ENCODE measurements at places on chromosomes 7 and 10. TPM values are rescaled to one million over a fixed set of nuclear protein-coding genes. Genes with fewer than 3 reads are reported as not detected.

GRCh38 chr10:114491933-114492332 lies 87.6 kb upstream of the AFAP1L2 start:
- peak; percentile 58 for DNase-seq

DNA sequence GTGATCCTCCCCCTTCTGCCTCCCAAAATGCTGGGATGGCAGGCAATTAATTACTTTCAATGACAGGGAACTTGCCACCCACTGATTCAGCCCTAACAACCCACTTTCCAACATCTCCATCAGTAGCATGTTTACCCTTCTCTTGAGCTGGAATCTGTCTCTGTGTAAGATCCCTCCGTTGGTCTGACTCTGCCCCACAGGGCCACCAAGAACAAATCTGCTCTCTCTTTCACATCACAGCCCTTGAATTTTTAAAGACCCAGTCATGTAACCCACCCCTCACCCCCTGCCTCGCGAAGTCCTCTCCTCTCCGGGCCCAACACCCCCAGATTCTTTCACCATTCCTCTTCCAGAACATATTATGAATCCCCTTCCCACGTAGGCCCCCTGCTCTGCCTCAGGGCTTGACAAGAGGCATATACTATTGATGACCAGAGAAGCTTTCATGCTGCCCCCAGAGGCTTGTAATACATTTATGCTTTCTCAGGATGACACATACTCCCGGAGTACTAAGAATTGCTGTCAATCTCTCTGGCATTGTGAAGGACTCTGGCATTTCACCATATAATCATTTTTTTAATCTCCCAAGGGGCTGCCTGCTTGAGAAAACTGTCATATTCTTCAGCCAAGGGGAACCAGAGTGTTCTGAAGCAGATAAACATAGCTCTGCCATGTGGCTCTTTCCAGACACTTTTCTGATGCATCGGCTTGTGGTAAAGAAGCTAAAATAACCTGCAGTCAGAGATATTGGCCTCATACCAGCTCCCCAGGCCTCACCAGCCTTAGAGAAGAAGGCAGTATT lies 179.2 kb upstream of the AUTS2 start:
- DNase-seq = no peak

GRCh38 chr10:35449944-35450343 lies 113.6 kb downstream of the CCNY start:
- DNase-seq = no peak

GRCh38 chr10:61974601-61975390 lies 73.3 kb downstream of the ARID5B start:
- peak; percentile 95 for DNase-seq

DNA sequence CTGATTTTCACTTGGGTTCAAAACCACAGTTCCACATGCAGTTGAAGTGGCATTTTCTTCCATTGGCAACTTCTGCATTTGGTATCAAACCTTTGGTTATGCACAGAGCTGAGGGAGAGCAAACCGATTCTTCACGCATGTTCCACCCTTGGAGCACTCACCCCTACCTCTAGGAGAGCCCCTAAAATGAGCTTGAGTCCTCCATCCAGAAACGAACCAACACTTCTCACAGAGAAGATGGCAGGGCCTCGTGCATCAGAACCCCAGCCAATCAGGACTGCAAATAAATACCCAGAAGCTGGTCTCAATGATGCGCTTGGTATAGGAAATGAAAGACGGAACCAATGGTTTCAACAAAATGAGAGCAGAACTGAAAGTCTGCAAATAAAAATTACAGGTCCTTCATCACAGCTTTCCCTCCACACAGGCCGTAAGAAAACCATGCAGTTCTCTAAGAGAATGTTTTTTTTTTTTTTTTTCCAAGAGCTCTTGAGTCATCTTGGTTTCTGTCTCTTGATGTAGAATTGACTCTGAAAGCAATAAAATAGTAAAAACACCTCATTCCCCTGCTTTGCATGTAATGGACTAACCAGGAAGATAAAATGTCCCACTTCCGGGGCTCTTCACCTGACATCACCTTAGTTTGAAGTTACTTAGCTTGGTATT lies 23.9 kb downstream of the KLF6 start:
- DNase-seq = no peak

GRCh38 chr7:81415181-81415580 lies 354.7 kb downstream of the HGF start:
- DNase-seq = no peak

GRCh38 chr10:98125940-98126631 lies 8.4 kb upstream of the R3HCC1L start:
- DNase-seq = no peak

- DNase-seq = no peak
These were observed 178.3 kb downstream of the GRID1 start for GRCh38 chr10:86188326-86188725.

DNA sequence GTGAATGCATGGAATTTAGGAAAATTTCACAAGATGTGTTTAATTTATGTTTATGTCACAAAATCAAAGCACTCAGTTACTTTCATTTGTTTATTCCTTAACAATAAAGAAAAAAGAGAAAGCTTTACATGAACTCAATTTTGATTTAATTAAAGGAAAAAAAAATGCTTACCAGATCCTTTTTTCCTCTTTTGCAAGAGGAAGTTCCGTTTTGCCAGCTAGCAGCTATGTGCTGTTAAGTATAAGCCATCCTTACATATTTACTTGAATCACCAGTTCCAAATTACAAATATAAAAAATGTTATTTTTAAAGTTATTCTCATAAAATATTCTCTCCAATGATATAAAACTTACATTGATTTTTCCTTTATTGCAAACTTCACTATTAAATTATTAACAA lies 12.7 kb downstream of the MRC1 start:
- DNase-seq = no peak

UPK3BL2 gene
- 10.6 TPM for polyA plus RNA-seq

CCDC172 gene
- polyA plus RNA-seq = not detected

FAM13C gene
- polyA plus RNA-seq = 29.7 TPM

CCL26 gene
- 0.80 TPM for polyA plus RNA-seq

FGFBP3 gene
- polyA plus RNA-seq = 1.8 TPM

FKBP6 gene
- polyA plus RNA-seq = 0.19 TPM
